ENCODE measurements at places on chromosomes 1 and 21.

GRCh38 chr1:90357995-90358394, 359.1 kb downstream of the BARHL2 start:
- no peak for DNase-seq

GRCh38 chr1:206909161-206909882, 12.1 kb downstream of the IL24 start:
- peak; percentile 51 for DNase-seq

GRCh38 chr1:26705788-26706311, 10.0 kb downstream of the ARID1A start:
- peak; percentile 29 for DNase-seq

- DNase-seq, result no peak
Measured at GRCh38 chr1:205210756-205211168, 740 bp downstream of the DSTYK start.

DNA sequence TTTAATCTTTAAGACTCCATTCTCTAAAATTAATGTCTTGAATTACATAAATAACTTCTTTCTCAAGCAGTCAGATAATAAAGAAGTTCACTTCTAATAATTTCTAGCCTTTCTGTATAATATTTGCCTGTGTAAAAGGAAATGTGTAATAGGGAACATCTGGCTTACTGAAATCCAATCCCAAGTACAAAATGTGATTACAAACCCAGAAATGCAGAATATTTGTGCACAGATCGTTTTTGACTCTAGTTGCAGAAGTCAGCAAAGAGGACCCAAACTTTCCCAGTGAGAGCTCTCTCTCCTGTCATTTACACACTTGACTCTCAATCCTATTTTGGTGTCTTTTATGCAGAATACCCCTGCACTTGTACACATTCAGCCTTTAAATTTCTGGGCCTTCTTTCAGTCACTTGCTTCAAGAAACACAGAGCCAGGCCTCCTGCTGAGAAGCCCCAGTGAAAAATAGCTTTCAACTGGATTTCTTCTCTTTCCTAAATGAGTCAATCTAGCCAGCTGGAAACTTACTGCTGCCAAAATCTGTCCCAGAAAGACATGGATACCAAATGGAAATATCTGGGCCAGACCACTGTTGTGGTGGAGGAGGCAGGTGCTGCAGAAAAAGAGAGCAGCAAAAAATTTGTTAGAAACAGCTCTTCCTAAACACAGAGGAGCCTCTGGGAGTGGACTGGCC, 68.5 kb upstream of the ADAM30 start:
- DNase-seq, result no peak

DNA sequence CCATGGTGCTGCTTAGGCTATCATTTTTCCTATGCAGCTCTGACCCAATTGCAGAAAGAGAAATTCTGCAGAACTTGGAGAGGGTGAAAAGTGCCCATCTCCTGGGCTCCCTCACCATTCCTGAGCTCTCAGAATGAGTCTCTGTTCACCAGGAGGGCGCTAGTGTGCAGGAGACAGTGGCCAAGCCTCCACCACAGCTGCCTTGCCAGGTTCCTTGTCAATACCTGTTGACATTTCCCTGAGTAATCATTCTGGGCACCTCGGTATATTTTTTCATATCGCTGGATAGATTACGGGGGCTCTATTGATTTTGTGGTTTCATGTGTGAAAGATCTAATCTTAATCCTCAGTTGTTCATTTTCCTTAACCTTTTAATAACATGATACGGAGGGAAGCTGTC, 13.0 kb upstream of the C8B start:
- no peak for DNase-seq

GRCh38 chr1:150511551-150511950, 3.6 kb downstream of the ECM1 start:
- no peak for DNase-seq

DNA sequence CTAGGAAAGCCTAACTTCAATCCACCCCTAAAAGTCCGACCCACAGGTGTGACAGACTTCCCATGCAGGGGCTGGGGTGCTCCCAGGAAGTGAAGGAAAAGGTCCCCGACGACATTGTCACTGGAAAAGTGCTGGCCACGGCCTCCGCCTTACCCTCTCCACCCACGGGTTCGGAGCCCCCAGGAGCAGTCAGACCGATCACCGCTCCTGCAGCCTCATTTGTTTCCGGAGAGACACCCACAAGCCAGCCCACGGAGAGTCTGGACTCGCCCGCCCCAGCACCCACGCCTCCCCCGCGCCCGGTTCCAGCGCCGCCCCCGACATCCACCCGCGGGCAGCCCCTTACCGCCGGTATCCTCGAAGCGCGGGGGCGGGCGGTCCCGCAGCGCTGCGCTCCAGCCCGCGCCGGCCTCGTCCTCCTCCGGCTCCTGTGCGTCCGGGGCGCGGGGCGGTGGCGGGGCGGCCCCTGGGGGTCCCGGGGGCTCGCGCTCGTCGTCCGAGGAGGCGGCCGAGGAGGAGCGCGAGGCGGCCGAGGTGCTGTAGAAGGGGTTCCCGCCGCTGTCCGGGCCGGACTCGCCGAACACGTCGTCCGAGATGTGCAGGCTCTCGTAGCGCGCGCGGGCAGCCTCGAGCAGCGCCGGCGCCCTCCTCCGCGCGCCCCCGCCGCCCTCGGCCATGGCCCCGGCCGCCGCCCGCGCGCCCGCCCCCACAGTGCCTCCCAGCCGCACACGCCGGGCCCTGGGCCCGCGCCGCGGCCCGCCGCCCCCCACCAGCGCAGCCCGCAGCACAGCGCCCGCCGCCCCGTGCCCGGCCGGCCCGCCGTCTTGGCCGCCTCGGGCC, 660 bp downstream of the PGBD5 start:
- peak; percentile 40 for DNase-seq

- DNase-seq, result no peak
Measured at GRCh38 chr1:172356620-172357019, 63.9 kb upstream of the C1orf105 start.

- no peak for DNase-seq
Measured at GRCh38 chr1:185860311-185860710, 126.1 kb downstream of the HMCN1 start.

DNA sequence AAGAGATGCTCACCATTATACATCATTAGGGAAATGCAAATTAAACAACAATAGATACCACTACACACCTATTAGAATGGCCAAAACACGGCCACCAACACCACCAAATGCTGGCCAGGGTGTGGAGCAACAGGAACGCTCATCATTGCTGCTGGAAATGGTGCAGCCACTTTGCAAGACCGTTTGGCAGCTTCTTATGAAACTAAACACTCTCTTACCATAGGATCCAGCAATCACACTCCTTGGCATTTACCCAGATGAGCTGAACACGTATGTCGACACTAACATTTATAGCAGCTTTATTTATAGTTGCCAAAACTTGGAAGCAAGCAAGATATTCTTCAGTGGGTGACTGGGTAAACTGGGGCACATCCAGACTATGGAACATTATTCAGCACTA, 28.9 kb upstream of the ADARB1 start:
- no peak for DNase-seq

- DNase-seq, result peak; percentile 28
Measured at GRCh38 chr1:215568299-215568692, 1.2 kb downstream of the KCTD3 start.

GRCh38 chr1:67148516-67149178, 13.9 kb upstream of the C1orf141 start:
- DNase-seq, result no peak

GRCh38 chr1:18901147-18901951, 1.0 kb downstream of the ALDH4A1 start:
- no peak for DNase-seq

DNA sequence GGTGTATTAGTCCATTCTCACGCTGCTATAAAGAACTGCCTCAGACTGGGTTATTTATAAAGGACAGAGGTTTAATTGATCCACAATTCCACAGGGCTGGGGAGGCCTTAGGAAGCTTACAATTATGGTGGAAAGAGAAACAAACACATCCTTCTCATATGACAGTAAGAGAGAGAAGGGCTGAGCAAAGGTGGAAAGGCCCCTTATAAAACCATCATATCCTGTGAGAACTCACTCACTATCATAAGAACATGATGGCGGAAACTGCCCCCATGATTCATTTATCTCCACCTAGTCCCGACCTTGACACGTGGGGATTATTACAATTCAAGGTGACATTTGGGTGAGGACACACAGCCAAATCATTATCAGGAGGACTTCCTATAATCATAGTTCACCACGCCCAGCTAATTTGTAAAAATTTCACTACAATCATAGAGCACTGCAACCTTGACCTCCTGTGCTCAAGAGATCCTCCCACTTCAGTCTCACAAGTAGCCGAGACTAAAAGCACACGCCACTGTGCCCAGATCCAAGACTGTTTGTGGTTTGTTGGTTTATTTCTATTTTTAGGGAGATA, 164.9 kb downstream of the RERE start:
- DNase-seq, result no peak

DNA sequence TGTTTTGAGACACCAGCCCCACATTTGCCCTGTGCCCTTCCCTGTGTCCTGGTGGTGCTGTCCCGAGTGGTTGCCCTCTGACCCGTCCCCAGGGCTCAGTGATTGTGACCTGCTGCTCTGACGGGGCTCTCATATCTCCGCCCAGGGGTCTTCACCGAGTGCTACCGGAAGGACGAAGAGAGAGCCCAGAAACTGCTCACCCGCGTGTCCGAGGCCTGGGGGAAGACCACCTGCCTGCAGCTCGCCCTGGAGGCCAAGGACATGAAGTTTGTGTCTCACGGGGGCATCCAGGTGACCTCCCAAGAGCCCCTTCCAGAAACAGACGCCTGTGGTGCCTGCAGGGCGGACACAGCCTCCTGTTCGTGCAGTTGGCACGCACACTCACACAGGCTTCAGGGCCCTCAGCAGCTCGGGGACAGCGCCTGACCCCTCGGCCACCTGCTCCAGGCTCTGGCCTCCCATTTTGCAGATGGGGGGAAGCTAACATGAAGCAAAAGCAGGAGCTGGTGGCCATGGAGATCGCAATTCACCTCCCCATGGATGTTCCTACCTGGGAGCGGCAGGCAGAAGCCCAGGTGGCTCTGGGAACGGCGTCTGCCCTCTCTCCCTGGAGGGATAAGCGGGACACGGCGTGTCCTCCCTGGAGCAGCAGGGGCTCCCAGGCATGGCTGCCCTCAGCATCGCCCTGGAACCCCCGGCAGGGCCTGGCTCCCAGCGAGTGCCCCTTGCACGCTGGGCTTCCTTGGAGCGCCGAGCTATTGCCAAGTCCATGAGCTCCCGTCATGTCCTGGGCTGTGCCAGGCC, 45.9 kb downstream of the TRPM2 start:
- no peak for DNase-seq

DNA sequence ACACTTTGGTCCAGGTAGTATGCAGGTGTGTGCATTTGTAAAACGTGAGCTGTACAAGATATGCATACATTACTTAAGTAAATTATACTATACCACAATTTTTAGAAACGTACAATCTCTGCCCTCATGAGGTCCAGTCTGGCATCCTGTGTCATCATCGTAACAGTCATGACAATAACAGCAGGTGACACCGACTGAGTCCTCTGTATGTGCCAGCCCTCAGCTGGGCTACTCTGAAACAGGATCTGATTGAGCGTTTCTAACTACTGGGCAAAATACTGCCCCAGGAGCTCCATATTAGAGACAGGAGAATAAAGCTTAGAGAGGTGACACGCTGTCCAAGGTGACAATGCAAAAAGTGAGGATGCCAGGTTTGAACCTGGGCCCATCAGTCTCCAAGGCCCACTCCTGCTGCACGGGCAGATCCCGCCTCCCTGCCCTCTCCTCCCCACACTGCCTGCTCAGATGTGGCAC, 47.2 kb upstream of the ECE1 start:
- DNase-seq, result no peak

- DNase-seq, result no peak
Measured at GRCh38 chr1:54949053-54949452, 31.4 kb upstream of the TMEM61 start.

- DNase-seq, result no peak
Measured at GRCh38 chr1:232029315-232029714, 402.7 kb downstream of the DISC1 start.

- no peak for DNase-seq
Measured at GRCh38 chr1:119384591-119384990, 16.0 kb downstream of the HAO2 start.

DNA sequence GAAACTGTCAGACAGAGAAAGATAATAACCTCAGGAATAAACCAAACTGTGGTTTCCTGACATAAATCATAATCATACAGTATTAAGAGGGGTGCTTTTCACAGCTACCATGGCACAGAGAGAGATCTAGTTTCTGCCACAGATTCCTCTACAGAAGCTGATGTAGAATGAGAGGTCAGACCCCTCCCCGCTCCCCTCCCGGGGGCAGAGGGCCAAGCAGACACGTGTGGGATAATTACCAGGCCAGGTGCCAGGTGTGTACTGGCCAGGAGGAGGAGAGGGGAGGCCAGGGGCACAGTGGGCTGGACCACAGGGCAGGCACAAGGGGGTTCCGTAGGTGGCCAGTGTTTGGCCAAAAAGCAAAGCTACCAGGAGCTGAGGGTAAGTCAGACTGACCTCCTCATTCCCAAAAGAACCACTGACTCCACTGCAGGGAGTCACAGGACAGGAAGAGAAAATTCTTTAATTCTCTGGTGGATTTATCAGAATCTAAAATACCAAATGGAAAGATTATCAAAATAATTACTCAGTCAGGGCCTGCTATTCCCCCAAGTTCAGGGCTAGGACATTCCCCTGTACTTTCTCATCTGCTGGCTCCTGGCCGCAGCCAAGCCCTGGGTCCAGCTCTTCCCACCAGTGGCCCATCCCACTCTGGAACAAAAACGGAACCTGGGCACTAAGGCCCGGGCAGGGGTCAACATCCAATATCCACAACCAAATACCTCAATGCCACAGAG, 30.0 kb downstream of the C2CD2 start:
- DNase-seq, result no peak

DNA sequence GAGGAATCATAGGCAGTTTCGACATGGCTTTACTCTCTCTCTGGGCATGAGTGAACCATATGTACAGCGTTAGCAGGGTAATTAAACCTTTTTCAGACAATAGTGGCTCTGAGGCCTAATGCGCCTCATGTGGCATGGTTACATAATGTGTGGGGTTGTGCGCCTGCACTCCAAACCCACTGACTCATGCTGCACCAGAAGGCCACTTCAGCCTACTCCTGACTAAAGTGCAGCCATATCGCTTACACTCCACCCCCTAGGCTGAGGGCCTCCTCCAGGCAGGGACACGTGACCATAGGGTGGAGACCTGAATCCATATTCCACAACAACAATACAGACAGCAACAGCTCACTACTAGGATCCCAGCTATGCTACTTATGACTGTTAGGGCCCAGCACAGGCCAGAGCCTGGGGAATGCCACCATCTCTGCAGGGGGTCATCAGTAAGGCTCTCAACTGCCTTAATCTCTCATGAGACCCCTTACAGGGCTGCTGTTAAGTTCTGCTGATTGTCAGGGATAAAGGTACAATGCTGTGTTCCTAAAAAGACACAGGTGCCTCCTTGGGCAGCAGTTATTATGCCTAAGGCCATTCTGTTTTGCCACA, 13.4 kb upstream of the ODF2L start:
- DNase-seq, result no peak

GRCh38 chr1:2611031-2611501, 21.8 kb downstream of the MMEL1 start:
- DNase-seq, result no peak

DNA sequence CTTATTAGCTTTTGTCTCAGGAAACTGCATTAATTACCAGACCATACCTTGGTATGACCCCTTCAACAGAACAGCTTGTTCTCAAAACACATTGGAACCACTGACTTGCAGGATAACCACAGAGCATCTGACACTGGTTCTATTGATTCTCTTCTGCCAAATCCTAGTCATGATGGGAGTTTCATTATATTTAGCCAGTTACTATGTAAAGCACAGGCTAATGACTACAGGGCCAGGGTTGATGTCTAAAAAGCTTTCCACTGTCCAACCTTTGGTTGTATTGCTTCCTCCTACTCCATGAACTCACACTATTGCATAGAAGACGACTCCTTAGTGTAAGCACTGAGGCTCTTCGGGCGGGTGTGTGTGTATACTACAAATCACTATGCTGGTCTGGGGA, 3.8 kb downstream of the STMN1 start:
- no peak for DNase-seq
